ENCODE measurements at places on chromosomes 4 and X.

DNA sequence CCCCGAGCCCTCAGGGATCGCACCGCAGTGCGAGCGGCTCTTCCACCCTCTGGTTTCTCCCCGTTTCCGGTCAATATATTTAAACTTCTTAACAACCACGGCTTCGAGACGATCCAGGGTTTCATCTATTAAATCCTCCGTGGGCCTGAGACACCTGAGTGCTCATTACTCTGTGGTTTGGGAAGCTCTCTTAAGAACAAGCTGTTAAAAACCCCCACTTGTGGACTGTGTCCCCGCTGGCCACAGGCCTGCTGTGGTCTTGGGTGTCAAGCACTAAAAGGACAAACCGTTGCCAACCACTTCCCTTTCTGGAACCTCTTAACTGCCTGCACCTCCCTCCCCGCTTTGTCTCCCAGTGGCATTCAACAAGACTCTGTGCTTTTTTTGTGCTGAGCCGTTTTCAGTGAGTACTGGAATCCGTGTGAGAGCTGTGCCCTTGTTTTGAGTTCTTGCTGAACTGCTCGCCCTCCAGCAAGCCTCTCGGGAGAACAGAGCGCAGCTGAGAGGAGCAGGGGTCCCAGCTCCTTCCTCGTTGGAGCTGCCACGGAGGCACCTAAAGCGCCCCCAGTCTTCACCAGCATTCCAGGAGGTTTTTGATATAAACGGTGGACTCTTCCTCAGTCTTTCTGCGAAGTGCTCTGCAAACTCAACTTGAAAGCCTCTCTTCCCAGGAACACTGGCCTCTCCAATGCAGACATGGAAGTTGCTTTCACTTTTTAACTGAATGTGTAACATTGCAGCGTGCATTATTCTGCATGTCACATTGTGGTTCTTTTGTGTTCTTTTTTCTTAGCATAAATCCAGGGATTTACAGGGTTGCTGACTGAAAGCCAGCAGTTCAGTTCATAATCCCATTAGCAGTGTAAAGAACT is 691 bp upstream of the IGFBP7 start:
- no peak for DNase-seq

DNA sequence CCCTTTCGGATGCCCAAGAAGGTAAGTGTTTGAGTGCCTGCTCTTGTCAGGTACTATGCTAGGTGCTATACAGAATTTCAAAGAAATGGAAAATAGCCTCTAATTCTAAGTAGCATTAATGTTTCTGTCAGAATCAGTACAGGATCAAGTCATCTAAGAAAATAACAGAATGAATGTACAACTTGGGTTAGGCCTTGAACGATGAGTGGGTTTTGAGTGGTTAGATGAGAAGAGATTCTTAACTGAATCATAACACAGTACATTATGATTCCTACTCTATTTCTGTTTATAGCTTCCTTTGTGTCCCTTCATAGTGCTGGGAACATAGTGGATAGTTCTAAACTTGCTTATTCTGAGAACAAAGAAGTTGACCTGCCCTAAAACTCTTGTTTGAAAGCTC is 253.9 kb downstream of the GLUD2 start:
- DNase-seq: no peak

GRCh38 chr4:61079427-61079826 is 120.7 kb upstream of the ADGRL3 start:
- DNase-seq: no peak

GRCh38 chr4:24975510-24975909 is 55.2 kb downstream of the LGI2 start:
- DNase-seq: no peak

- no peak for DNase-seq
These were observed 9.2 kb downstream of the MAMLD1 start for GRCh38 chrX:150372280-150372679.

DNA sequence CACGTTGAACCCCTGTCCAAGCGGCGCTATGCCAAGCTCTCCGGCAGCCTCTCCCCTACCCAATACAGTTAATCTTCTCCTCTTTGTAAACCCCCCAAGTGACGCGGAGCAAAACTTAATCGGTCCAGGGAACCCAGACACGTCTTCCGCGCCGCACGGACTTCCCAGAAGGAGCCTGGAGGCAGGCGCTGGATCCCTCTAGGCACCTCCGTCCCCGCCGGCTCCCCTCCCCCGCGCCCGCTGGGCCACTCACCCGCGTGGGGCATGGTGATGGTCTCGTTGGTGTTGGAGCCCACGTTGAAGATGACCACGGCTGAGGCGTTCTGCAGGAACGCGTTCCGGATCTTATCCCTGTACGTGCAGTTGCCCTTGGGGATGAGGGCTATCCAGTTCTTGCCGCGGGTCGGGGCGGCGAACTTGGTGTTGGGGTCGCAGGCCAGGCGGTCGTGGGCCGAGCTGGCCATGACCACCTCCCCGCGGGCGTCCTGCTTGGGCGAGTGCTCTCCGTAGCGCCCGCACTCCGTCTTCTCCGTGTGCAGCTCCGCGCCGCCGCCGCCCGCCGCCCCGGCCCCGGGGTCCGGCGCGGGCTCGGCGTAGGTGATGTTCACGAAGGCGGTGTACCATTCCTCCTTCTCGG is 1.1 kb downstream of the RNF150 start:
- no peak for DNase-seq

- no peak for DNase-seq
These were observed 94.8 kb upstream of the PSAPL1 start for GRCh38 chr4:7529368-7530080.

- no peak for DNase-seq
These were observed 581 bp downstream of the DNAJB14 start for GRCh38 chr4:99945718-99946355.

GRCh38 chr4:176443646-176444409 is 124.1 kb downstream of the SPCS3 start:
- no peak for DNase-seq

DNA sequence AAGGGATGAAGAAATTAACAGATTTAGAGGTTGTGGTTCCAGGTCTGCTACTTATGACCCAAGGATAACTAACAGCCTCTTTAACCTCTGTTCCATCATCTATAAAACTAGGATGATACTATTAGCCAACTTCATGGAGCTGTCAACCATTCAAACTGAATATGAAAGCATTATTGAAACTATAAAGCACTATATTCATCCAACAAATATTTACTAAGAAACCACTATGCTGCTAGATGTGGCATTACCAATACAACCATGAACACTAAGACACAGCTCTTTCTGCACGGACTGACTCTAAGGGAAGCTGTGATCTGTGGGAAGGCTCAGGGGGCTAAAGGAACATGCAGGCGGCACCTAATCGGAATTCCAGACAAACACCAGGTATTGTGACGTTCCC is 66.0 kb downstream of the APBB2 start:
- DNase-seq: no peak

GRCh38 chr4:15526924-15527592 is 57.4 kb downstream of the CC2D2A start:
- DNase-seq: no peak

DNA sequence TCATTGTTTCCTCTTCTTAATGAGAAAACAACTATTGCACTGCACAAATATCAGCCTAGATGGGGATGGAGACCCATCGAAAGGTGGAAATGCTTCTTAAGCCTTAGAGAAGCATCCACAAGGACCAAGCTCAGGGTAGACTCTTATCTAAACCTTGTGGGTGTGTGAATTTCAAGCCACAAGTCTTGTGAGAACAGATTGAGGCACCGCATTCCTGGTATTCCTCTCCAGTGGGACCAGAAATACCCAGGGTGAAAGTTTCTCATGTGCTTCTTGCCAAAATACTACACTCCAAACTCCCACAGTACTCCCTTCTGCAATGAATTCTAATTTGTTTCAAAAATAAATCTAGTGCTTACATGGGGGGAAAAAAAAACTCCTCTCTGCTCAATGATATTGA is 375.6 kb downstream of the PDGFC start:
- DNase-seq: no peak

DNA sequence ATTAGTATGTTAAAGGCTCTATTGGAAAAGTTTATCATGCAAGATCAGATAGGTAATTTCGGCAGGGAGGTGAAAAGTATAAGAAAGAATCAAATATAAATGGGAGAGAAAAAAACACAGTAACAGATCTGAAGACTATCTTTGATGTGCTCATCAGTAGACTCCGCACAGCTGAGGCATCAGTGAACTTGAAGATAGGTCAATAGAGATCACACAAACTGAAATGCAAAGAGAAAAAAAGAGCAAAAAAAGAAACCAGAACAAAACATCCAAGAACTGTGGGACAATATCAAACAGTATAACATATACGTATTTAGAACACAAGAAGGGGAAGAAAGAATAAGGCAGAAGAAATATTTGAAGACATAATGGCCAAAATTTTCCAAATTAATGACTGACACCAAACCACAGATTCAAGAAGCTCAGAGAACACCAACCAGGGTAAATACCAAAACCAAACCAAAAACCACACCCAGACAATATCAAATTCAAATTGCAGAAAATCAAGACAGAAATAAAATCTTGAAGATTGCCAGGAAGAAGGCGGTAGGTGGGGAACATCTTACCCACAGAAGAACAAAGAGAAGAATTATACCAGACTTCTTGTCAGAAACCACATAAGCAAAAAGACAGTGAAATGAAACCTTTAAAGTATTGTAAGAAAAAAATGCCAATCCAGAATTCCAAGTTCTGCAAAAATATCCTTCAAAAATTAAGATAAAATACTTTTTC is 29.1 kb downstream of the PFKFB1 start:
- no peak for DNase-seq

DNA sequence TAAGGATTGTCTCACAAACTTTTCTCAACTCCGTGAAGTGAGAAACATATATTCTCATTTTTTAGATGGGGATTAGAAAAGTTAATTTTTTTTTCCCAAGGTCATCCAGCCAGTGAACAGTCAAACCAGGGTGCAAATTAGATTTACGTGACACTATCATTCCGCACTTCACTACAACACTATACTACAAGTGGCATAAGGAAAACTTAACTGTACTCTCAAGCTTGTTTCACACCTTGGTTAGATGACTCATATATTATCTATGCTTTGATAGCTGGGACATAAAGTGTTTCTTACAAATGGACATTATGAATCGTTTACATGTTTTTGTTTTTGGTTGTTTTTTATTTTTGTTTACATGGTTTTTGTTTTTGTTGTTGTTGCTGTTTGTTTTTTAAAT is 525.7 kb downstream of the PPARGC1A start:
- no peak for DNase-seq

DNA sequence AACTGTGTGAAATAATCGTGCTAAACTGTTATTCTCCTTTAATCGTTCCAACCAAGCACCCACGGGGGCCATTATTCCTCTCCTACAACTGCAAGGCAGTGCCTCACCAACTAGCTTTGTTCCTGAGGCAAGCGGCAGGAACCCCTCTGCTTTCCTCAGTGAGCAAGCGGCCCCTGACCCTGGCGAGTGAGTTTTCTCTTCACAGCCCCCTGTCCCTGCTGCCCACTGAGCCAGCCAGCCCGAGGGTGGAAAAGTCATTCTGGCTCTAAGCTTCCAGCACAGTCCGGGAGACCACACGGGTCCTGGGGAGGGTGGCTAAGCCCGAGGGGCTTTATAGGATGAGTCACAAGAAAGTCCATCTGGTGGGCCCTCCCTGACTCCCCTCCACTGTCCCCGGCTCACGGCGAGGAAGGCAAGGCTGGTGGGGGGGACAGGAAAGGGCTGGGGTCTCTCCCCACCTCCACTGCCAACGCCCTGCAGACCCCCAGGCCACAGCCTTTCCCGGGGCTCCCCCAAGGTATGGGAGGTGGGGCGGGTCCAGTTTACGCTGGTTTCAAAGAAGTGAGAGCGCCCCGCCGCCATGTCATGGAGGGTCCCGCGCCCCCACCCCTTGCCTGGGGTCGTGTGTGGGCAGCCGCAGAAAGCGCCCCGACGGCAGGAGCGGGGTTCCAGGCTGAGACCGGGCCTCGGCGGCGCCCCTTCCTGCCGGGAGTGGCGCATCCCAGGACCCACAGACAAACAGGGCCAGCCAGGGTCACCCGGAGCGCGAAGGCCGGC is 45.0 kb downstream of the CPLX1 start:
- no peak for DNase-seq

- DNase-seq: no peak
These were observed 92.5 kb downstream of the FAM13A start for GRCh38 chr4:88964450-88964849.

DNA sequence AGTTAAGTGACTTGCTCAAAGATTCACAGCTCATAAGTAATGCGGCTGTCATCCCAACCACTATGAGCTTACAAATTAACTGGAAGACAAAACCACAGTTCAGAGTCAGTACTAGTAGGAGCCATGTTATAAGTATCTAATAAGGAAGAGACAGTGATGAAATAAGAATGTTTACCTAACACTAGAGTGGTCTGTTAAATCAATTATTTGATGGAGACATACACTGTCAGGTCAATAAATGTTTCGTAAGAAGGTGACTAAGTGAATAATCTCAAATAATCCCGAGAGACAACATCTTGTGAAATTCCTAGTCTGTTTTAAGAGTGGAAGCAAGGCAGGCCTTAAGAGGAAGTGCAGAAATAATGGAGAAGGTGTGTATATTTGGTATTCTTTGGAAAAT is 25.8 kb upstream of the AMELX start:
- no peak for DNase-seq

DNA sequence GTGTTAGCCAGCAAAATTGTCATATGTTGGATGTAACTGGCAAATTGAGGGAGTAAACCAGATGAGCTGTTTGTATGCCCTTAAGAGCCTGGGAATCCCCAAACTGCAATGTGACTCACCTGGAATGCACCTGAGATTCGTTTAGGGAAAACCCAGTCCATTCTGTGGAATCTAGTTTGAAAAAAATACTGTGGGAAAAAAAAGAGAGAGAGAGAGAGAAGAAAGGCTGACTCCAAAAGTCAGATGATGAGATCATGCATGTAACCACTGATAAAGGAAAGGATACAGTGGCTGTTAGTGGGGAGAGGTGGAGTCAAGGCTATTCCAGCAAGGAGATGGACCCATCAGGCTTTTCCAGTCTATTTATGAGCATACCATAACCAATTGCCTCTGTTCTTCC is 48.5 kb downstream of the SLC9A7 start:
- DNase-seq: no peak

DNA sequence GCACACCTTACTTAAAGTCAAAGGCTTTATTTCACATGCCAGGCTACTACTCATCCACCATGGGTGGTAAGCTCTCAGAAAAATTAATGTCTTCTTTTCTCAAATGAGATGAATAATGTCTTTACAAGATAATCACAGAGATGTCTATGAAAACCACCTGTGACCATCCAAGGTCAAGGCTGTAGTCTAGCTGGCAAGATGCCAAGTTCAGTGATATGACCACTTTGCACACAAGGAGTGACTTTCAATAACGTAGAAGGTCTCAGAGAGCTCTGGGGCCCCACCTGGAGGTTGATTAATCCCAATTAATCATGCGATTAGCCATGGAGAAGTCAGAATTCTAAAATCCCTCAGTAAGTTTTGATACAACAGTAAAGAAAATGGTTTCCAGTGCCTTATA is 20.5 kb downstream of the ANOS1 start:
- DNase-seq: no peak

GRCh38 chr4:71156616-71157015 is 163.2 kb downstream of the DCK start:
- DNase-seq: no peak

GRCh38 chrX:123927845-123928244 is 33.7 kb upstream of the STAG2 start:
- DNase-seq: no peak

- no peak for DNase-seq
These were observed 857.7 kb upstream of the HS3ST1 start for GRCh38 chr4:12286351-12286750.

Data from CD4-positive, alpha-beta T cell treated with Interleukin-2 at 100 ng/mL for 4 hours (primary cell).